Right cardiac atrium (tissue), 5 donors: ENCODE measurements at places on chromosomes 1 and 21.

- DNase-seq: no peak
Observed at GRCh38 chr1:115771094-115771846, 2.8 kb upstream of the CASQ2 start.

- peak; percentile 28 for DNase-seq
Observed at GRCh38 chr21:45380566-45380965, 24.4 kb upstream of the COL18A1 start.

- peak; percentile 41 for DNase-seq
Observed at GRCh38 chr21:40053007-40053406, 185.8 kb downstream of the PCP4 start.

GRCh38 chr1:230502996-230503395 is 76.9 kb upstream of the PGBD5 start:
- DNase-seq: no peak

- no peak for DNase-seq
Observed at GRCh38 chr1:214833178-214833756, 230.3 kb downstream of the CENPF start.

DNA sequence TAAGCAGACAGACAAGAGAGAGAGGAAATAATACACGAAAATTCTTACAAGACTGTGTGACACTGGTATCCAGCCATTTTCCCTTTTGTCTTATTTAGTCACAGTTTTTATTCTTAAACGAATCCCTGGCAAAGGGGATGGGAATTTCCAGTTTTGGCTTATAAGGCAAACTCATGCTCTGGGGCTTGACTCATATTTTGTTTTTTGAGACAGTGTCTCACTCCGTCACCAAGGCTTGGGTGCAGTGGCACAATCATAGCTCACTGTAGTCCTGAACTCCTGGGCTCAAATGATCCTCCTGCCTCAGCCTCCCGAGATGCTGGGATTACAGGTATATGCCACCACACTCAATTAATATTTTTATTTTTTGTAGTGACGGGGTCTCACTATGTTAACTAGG is 31.9 kb downstream of the PTGER3 start:
- no peak for DNase-seq

DNA sequence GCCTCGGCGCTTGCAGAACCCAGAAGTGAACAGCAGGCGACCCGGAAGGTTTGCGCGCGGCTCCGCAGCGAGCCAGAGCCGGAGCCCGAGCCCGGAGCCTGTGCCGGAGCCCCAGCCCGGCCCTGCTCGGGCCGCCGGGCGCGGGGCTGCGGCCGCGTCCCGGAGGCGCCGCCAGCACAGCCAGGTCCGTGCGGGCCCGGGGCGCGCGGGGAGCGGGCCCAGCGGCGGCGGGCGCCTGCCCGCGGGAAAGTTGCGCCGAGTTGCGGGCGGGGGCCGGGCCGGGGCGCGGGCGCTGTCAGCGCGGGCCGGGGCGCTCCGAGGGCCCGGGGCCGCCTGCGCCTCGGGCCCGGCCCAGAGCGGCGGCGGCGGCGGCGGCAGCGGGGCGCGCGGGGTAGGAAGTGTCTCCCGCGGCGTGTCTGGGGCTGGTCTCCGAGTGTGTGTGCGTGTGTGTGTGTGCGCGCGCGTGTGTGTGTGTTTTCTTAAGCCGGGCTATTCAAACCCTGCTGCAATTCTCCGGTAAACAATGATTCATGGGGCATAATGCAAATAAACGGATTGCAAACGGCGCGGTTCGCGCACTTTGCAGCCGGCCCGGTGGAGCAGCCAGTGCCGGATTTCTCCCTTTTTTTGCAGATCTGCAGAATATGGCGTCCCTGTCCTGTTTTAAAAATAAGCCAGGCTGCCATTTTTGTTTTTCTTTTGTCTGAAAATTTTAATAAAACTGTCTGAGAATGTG is at the start of gene ZNF362:
ZNF362 (plus strand) TSS at position 22 of the 736 bp plus-strand sequence. CDS start 14,083 bp downstream, outside the sequence.
- peak; percentile 87 for DNase-seq

- no peak for DNase-seq
Observed at GRCh38 chr1:151851886-151852285, 1.6 kb downstream of the THEM5 start.

DNA sequence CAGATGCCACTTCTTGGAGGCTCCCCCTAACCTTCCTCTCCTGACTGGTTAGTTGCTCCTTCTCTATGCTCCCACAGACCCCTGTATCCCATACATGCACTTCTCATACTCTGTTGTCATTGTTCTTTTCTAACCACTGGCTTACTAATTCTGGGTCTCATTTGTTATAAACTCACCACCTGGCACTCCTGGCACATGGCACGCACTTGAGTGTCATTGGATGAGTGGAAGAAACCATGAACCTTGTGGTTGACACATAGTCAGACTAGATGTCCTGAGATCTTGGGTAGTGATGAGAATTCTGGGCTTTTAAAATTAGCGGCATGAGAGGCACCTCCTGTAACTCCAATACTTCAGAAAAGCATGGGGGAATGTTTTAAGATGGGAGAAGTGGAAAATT is 49.3 kb downstream of the TRIM62 start:
- no peak for DNase-seq

DNA sequence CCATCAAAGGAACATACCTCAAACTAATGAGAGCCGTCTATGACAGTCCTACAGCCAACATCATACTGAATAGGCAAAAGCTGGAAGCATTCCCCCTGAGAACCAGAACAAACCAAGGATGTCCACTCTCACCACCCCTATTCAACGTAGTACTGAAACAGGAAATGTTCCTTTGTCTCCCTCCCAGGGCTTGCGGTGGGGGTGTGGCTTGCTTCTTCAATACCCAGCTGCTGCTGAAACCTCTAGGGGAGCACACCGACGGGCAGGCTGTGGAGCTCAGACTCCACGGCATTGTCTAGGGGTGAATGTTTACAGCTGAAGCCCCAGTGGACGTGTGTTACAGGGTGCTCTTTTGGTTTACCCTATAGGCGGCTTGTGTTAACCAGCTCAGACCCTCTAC is 30.5 kb upstream of the B3GALT2 start:
- DNase-seq: peak; percentile 48

GRCh38 chr1:116471241-116471640 is 98.2 kb downstream of the ATP1A1 start:
- no peak for DNase-seq

GRCh38 chr21:17576080-17576835 is 36.4 kb downstream of the BTG3 start:
- no peak for DNase-seq

GRCh38 chr1:175188936-175189335 is 3.6 kb downstream of the KIAA0040 start:
- no peak for DNase-seq

GRCh38 chr1:165857046-165857801 is 29.8 kb downstream of the UCK2 start:
- no peak for DNase-seq

DNA sequence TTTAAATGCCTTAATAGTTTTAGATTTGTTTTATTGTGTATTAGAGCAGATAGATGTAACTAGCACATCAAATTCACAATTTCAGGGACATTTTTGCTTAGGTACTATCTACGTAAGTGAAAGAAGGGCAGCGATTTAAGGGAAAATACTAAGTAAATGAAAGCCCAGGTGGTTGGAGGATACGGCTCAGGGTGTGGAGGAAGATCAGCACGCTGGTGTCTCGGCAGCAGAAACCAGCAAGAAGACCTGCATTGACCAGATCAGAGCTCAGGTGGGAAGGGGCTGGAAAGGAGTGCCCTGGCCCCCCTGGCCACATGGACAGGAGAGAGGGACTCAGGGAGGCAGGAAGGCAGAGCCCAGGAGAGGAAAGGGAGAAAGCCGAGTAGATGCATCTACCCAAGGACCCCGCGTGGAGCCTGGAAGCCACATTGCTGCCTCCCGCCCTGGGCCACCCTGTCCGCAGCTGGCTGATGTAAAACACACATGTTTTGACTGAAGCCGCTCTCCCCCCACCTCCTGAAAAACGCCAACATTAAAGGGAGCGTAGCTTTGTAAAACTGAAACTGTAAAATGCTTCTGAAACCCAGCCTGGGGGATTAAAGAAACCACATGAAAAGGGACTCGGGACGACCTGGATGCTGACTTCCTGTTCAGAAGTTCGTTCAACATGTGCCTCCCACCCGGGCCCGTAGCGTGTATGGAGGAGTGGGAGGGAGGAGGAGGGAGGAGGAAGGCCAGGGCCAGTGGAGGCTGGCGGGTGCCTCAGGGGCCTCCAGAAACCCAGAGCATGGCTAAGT is 72.6 kb upstream of the TARDBP start:
- no peak for DNase-seq

- DNase-seq: no peak
Observed at GRCh38 chr21:17925899-17926298, 106.7 kb upstream of the C21orf91 start.

DNA sequence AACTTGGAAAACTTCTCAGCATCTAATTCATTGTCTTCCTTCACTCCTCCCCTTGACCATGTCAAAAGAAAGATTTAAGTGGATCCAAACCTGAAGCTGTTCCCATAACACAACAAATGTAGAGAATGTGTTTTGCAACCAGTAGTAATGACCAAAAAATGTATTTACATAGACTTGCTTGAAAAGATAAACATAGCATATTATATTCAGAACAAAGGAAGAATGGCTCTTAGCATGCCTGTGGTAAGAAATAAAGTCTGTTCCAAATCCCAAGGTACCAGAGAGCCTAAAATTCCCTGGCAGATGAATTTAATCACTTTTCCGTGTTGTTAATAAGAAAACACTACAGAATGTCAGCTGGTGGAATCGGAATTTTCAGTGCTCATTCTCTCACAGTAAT is 36.8 kb downstream of the FMO3 start:
- DNase-seq: no peak

GRCh38 chr1:29237129-29237821 is 953 bp downstream of the PTPRU start:
- peak; percentile 84 for DNase-seq

GRCh38 chr21:43853851-43854772 is 10.9 kb upstream of the AGPAT3 start:
- DNase-seq: no peak

DNA sequence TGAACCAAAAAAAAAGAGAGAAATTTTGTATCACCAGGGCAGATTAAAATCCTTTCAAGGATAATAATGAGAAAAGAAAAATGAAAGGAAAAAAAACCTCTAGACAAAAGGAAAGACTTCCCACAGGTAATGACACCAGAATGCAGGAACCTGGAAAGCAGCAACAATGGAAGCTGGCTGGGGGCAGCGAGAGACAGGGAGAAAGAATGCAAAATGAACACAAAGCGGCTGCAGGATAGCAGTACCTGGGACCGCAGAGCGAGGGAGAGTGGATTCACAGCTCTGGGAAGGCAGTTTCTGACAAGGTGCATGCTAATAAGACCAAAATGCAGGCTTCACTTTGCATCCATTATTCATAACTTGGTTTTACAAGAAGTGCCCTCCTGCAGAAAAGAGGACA is 349.0 kb downstream of the SIPA1L2 start:
- DNase-seq: no peak

- DNase-seq: no peak
Observed at GRCh38 chr1:27992276-27992675, 32.5 kb downstream of the XKR8 start.
